ENCODE measurements at places on chromosomes 2 and 18. TPM values are rescaled to one million over a fixed set of nuclear protein-coding genes. Genes with fewer than 3 reads are reported as not detected.

GPBAR1 gene
- 4.6 TPM for total RNA-seq

- no peak for DNase-seq
- H3K4me3 ChIP-seq: no peak overlapping the region
- no peaks in the 10 kb centered on the region for H3K36me3 ChIP-seq
- no peak overlapping the region for H3K27ac ChIP-seq
- no peaks in the 10 kb centered on the region for H3K27me3 ChIP-seq
- no peaks in the 10 kb centered on the region for H3K4me1 ChIP-seq
Observed at GRCh38 chr18:11808001-11808855, 43.0 kb upstream of the CHMP1B start.

GRCh38 chr2:179521944-179522343 is 257.3 kb upstream of the SESTD1 start:
- H3K4me3 ChIP-seq: no peak overlapping the region
- H3K36me3 ChIP-seq: no peaks in the 10 kb centered on the region
- H3K27me3 ChIP-seq: no peaks in the 10 kb centered on the region
- no peak overlapping the region for H3K27ac ChIP-seq

GRCh38 chr2:202149155-202149762 is 76.2 kb downstream of the KIAA2012 start:
- no peaks in the 10 kb centered on the region for H3K27me3 ChIP-seq
- DNase-seq: no peak
- H3K36me3 ChIP-seq: no peaks in the 10 kb centered on the region
- H3K4me1 ChIP-seq: no peaks in the 10 kb centered on the region
- no peak overlapping the region for H3K27ac ChIP-seq
